ENCODE measurements at places on chromosomes 13 and 19.

DNA sequence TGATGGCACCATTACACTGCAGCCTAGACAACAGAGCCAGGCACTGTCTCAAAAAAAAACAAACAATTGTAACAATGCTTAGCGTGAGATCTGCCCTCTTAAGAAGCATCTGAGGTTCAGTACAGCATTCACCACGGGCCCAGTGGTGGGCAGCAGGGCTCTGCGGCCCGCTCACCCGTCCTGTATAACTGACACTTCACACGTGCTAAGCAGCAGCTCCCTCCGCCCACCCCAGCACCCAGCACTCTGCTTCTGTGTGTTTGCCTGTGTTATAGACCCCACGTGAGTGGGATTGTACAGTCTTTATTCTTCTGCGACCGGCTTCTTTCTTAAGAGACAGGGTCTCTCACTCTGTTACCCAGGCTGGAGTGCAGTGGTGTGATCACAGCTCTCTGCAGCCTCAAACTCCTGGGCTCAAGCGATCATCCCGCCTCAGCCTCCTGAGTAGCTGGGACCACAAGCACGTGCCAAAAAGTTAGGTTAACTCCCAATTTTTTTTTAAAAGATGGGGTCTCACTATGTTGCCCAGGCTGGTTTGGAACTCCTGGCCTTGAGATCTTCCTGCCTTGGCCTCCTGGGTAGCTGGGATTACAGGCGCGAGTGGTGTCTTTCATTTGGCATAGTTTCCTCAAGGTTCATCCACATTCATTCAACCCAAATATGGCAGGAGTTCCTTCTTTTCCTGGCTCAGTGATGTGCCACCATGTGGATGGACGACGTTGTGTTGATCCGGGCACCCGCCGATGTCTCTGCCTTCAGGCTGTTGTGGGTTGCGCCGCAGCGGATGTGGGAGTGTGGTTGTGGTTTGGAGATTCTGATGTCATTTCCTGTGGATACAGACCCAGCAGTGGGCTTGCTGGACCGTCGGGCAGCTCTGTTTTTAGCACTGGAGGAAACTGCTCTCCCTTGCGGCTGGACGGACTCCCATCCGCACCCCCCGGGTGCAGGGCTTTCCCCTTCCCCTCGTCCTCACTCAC, 170.0 kb downstream of the KDM4B start:
- DNase-seq: no peak

DNA sequence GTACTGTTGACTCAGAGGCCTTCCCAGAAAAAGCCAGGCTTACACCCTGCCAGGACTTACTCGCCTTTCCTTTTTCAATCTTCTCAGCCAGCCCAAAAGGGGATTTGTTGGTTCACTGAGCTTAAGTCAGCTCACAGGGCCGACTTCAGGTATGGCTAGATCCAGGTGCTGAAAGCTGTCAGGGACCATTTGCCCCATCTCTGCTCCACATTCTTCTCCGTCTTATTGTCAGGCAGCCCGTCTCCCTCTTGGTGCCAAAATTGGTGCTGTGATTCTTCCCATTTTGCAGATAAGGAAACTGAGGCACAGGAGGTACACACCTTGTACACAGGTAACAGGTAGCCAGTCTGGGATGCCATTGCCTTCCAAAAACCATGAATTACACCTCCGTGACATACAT, 2.4 kb downstream of the C19orf38 start:
- no peak for DNase-seq

DNA sequence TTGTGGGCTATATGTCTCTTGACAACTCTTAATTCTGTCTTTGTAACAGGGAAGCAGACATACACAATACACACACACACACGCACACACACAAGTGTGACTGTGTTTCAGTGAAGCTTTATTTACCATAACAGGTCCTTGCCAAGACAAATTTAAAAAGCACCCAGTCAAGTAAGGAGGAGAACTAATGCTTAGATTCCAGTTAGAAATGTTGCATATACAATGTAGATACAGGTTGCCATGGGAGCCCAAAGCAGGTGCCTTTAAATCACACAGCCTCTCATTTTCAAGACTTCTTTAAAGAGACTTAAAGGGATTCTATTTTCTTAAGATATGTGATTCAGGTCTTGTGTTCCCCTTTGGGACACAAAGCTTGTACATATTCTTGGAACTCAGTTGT, 1551.9 kb downstream of the EFNB2 start:
- DNase-seq: no peak

- peak; percentile 38 for DNase-seq
Observed at GRCh38 chr19:12611361-12611699, 610 bp downstream of the ZNF791 start.

DNA sequence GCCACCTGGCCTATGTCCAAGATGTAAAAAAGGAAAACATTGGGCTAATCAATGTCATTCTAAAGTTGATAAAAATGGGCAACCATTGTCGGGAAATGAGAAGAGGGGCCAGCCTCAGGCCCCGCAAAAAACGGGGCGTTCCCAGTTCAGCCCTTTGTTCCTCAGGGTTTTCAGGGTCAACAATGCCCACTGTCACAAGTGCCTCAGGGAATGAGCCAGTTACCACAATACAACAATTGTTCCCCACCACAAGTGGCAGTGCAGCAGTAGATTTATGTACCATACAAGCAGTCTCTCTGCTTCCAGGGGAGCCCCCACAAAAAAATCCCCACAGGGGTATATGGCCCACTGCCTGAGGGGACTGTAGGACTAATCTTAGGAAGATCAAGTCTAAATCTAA, 112.5 kb downstream of the ZNF486 start:
- DNase-seq: no peak

DNA sequence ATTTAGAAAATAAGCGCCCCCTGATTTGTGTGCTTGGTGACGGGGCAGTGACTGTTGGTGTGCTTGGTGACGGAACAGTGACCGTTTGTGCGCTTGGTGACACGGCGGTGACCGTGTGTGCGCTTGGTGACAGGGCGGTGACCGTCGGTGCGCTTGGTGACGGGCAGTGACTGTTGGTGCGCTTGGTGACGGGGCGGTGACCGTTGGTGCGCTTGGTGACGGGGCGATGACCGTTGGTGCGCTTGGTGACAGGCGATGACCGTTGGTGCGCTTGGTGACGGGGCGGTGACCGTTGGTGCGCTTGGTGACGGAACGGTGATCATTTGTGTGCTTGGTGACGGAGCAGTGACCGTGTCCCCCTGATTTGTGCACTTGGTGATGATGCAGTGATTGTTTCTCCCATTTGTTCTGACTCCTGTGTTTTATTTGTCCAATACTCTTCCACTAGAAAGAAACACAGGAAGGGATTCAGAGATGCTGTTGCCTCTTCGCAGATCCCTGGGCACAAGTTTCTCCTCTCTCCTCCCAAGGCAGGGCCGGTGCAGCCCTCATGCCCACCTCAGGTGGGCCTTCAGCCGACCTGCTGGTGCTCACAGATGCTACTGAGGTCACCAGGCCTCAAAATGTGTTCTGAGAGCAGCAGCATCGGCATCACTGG, 128.3 kb downstream of the ATP11A start:
- DNase-seq: no peak

DNA sequence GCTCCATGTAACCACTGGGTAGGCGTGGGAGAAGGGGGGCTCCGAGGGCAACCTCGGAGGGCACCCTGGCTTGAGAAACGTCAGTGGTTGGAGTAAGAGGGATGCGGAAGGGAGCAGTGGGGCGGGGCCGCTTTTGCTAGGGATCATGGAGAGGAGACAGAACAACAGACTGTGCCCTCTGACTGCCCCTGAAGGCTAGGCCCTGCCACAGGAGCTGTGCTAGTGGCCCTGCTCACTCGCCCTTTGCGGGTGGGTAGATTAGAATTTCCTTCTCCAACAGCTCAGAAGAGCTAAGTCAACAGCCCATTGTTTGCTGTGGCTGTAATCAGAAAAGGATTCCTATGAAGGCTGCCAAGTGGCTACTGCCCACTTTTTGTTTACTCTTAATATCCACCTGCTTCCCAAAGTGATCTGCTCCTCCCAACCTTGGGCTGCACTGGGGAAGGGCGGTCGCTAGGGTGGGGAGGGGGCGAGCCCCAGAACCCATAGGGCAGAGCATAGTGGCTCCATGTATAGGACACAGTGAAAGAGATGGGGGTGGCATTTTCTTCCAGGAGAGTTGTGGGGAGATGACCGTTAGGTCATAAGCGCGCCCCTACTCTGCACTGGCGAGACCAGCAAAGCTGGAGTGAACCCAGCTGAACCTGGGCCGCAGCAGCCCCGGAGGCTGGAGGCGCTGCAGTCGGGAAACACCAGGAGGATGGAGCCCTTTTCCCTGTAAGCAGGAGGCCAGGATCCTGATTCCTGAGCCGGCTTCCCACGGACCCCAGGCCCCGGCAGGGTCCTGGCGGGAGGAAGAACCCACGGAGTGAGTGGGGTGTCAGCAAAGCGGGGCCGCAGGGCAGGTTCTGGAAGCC, 1.9 kb upstream of the C1QTNF9 start:
- peak; percentile 36 for DNase-seq

GRCh38 chr19:2045501-2046045, 5.5 kb downstream of the MKNK2 start:
- no peak for DNase-seq

- DNase-seq: no peak
Observed at GRCh38 chr13:32752311-32752710, 166.1 kb downstream of the PDS5B start.

- DNase-seq: no peak
Observed at GRCh38 chr13:46644816-46645215, 91.8 kb downstream of the LRCH1 start.

DNA sequence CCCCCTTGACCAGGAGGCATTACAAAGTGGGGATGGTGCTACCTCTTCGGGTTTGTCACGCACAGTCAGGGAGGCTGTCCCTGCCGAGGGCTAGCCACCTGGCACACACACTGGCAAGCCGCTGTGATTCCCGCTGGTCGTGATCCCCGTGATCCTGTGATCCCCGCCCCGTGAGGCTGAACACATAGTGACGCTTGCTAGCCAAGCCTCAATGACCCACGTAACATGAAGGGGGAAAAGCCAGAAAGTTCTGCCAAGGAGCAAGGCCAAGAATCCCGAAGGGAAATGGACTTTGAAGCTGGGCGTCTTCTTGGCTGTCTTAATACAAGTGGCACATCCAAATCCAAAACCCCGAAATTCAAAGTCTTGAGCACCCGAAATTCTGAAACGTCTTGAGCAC, 13.7 kb downstream of the LDLR start:
- DNase-seq: no peak

GRCh38 chr13:37598597-37598996, at the start of gene POSTN:
Gene POSTN (minus strand): TSS chr13:37598768. CDS start chr13:37598726, 42 bp downstream.
- DNase-seq: no peak

DNA sequence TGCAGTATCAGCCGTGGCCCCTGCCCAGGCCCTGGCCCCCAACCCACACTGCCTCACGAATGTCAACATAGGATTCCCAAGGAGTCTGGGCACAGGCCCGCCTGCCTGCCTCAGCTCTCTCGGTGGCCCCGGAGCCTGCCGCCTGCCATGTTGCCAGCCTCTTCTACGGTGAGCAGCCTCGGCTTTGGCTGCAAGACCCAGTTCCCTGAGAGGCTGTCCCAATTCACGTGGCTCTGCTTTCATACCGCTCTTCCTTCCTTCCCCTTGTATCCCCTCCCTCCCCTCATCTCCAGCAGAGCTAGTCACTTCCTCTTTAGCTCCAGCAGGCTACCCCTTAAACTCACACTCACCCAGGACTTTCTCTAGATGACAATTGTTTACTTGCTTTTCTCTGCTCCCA, 42.7 kb downstream of the SERP2 start:
- no peak for DNase-seq
